ENCODE measurements at places on chromosomes 2 and 18.

DNA sequence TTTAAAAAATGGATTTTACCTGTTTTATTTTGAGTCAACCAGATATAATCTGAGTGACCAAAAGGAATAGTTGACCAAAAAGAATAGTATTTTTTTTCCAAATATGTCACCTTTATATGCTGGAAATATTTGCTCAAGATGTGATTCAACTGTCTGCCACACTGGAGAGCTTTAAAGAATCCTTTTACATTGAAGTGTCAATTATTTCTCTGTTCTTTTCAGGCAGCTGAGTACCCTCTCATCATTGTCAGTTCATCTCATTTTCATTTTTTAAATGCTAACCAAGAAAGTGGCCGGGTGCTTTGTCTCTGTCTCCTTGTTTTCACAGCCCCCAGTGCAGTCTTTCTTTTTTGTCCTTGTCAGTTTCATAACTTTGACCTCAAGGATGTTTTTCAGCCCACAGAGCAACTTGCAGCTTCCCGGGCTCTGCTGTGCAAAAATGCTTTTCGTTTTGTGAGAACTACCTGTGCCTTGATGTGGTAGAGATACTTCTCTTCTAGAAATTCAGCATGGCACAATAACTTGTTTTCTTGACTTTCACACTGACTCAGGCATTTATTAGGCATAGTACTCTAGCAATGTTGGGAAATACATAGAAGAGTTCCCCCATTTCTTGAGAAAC is 23.4 kb upstream of the CERS6 start:
- DNase-seq: no peak

GRCh38 chr2:149739883-149740265 is 152.3 kb upstream of the MMADHC start:
- no peak for DNase-seq

DNA sequence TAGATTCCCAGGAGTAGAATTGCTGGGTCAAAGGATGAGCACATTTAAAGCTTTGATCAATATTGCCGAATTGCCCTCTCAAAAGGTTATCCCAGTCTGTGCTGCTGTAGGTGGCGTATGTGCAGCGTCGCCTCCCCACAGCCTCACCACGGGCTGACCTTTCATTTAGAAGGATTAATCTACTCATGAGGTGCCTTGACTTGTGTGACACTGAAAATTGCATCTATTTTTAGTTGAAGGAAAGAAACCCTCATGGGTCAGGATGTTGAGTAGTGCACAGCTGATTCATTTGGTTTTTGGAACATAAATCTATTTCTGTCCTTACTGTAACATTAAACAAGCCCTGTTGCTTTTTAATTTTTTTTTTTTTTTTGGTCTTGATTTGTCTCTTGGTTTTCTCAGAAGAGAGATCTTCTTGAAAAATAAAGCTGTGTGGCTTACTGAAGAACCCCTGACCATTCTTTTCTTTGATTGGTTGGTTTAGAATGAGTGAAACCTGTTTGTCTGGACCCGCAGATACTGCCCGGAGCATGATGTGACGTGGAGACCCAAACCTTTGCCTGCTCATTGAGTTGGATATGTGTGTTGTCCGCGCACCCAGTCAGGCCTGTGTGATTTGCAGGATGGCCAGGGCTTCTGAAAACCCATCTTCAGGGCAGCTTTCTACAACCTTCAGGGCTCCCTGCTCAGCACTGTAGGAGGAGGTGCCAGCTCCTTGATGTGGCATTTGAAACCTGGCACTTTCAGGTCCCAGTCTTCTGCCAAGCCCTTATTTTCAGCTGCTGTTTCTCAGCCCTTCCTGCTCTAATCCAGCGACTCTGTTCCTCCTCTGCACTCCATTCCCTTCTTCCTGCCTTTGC is 61.0 kb downstream of the LPIN1 start:
- DNase-seq: no peak

GRCh38 chr2:80852079-80852807 is 547.7 kb upstream of the LRRTM1 start:
- no peak for DNase-seq

GRCh38 chr2:46180189-46180588 is 117.0 kb upstream of the EPAS1 start:
- no peak for DNase-seq

DNA sequence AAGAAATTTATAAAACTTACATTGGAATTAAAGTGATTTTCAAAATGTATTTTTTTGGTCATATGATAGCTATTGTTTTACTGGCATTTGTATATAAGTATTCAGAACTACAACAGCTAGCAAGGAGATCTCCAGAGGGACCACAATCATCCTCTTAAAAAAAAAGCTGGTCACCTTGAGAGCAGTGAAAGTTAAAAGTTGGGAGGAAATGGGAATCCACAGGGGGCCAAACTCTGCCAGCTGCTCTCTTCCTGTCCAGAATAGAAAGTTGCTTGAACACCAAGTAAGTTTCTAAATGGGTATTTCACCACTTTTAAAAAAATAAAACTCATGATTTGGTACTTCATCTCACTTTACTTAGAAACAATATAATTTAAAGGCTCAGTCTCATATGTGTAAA is 1025.1 kb downstream of the LRP1B start:
- no peak for DNase-seq

DNA sequence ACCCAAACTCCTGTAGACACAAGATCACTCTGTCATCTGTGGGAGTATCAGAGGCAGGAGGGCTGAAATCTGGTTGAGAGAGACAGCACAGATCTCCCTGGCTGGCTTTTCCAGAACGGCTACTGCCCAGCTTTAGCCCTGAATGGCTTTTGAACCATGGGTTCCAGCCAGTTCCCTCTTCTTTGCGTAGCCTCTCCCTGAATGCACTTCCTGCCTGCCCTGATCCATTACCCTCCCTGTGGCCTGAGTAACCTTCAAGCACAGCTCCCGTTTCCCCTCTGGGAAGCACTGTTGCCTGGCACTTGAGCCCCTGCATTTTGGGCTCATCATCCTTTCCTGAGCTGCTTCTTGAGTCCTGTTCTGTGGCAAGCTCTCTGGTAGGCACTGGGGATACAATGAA is 68.8 kb downstream of the ASAP2 start:
- no peak for DNase-seq

All from PC-9 (cell line).